ENCODE measurements at places on chromosomes 1 and 21. TPM values are rescaled to one million over a fixed set of nuclear protein-coding genes. Genes with fewer than 3 reads are reported as not detected.

GRCh38 chr1:1092894-1093609, 18.9 kb upstream of the RNF223 start:
- DNase-seq, result no peak

DNA sequence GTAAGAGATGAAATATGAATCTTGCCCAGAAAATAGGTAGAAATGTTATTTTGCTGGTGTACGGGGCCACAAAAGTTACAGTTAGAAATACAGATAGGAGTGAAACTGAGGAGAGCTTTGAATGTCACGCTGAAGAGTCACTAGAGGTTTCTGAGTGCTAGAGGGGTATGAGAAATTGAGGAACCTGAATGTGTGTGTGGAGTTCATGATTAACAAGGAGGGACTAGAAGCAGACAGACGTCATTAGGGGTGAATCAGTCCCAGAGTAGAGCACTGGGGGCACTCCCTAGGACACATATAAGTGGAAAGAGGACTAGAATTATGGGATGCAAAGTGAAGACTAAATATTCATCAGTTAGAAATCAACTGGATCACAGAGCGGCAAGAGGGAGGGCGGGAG, 188.9 kb upstream of the MAP1LC3C start:
- no peak for DNase-seq

The CAMTA1 gene
- total RNA-seq, result 63.9 TPM

The APOBEC4 gene
- total RNA-seq, result not detected

The CCDC190 gene
- total RNA-seq, result 0.40 TPM

GRCh38 chr1:246698466-246699094, 25.6 kb upstream of the SCCPDH start:
- no peak for DNase-seq

GRCh38 chr1:87950369-87950768, 621.7 kb downstream of the LMO4 start:
- DNase-seq, result peak; percentile 44

- DNase-seq, result peak; percentile 74
Observed at GRCh38 chr1:58857680-58858673, 74.1 kb upstream of the JUN start.

GRCh38 chr1:108534759-108535158, 25.1 kb upstream of the EEIG2 start:
- DNase-seq, result no peak

GRCh38 chr1:192702212-192702902, 66.4 kb downstream of the RGS13 start:
- DNase-seq, result no peak

The GNAT2 gene
- total RNA-seq, result not detected

DNA sequence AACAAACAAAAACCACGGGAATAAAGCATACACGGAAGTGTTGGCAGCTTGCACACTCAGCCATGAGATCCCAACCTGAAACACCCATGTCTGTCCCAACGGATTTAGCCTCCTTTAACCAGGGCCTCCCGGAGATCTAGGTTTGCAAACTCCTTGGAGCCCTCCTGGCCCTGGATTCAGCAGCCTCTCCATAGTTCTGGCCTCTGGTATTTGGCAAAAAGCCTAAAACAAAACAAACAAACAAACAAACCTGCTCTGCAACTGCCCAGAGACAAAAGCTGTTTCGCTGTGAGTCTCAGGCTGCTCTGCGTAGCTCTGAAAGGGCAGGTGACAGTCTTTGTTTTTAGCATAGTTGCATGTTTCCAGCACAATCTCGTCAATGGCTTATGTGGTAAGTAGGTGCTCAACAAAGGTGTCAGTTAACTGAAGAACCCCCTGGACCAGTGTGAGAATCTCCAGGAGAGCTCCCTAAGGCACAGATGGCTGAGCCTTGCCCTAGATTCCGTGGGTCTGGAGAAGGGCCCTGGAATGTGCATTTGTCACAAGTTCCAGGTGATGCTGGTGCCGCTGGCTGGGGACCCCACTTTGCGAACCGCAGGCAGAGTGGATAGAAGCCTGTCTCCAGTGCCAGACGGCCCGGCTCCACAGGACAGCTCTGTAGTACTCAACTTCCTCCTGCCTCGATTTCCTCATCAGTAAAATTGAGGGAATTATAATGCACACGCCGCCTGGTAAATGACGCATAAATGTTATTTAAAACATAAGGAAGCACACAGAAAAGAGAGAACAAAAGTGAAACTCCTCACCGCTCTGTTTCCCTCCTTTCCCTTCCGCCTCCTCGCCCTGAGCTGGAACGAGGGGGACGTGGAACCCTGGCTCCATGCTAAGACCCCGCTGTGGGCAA, 86.2 kb downstream of the RIPK4 start:
- DNase-seq, result no peak

- peak; percentile 79 for DNase-seq
Observed at GRCh38 chr21:44583089-44583799, 2.8 kb upstream of the KRTAP10-5 start.

- no peak for DNase-seq
Observed at GRCh38 chr1:19936061-19936750, 12.8 kb upstream of the PLA2G2E start.

- DNase-seq, result peak; percentile 79
Observed at GRCh38 chr1:223683586-223684487, 18.3 kb upstream of the CAPN8 start.

DNA sequence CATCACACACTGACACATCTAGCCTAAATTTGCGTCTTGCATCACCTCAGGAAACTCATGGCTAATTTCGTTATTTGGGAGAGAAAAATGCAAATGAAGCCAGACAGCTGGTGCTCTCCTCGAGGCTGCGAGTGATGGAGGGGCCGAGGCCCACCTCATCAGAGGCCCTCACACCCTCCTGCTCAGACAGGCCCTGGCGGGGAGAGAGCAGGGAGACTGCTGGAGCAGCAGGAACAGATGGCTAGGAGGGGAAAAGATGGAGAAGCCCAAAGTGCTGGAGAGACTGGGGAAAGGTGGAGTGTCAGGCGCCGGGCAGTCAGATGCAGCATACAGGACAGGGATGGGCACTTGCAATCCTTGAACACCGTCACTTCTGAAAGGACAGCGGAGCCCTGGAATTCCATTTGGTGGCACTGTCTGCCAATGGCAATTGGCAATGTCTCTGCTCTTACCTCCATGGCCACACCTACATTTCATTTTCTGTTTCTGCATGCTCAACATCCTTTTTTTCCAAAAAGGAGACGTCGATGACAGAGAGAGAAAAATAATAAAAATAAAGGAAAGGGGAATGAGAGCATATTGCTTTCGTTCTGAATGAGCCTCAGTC, 286.2 kb downstream of the SPATA17 start:
- DNase-seq, result no peak

DNA sequence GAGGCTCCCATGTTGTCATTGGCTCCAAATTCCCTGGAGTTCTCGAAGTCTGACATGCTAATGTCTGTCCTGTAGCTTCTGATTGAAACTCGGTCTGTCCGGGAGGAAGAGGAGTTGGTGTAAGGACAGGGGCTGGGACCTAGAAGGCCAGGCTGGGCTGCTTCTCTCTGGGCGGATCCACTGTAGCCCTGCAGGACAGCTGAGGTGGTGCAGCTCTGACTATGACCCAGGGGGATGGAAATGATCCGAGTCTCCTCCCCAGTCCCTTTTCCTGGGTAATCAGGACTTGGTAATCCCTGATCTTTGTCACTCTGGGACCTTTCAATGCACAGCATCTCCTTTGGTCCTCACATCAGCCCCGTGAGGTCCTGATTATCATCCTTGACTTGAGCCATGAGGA, 10.0 kb upstream of the FCMR start:
- no peak for DNase-seq

DNA sequence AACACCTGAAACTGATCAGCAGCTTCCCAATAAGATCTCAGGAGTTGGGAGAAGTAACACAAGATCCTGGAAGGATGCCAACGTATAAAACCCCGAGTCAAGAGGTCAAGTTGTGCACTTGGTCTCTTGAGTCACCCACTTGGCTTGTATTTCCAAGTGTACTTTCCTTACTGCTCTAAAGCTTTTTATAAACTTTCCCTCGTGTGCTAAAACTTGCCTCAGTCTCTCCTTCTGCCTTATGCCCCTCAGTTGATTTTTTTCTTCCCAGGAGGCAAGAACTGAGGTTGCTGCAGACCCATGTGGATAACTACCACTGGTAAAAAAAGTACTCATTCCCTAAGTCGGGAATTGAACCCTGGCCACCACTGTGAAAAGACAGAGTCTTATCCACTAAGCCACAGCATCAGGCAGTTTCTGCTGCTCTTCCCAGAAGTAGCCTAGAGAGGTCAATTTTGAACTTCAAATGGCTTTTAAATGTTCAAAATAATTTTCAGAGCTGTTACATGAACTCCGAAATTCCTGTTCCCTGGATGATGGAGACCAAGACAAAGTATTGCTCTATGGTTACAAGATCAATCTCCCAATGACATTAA, 28.9 kb downstream of the ITLN2 start:
- DNase-seq, result no peak

DNA sequence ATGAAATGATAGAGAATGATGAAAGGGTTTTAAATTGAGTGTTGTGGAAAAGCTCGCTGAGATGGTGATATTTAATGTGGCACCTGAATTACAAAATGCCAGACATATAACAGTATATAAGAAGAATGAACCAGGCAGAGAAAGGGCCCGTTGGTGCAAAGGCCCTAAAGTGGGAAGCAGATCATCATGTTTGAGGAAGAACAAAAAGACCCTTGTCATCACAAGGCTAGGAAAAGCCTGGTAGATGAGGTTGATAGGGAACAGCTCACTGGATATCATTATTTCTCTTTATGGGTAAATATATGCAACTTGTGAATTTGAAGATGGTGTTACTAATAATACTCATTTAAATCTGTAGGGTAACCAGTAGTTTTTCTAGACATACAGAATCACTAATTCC, 11.0 kb downstream of the RAP1A start:
- DNase-seq, result no peak

The DMRTA2 gene
- not detected for total RNA-seq

The FAM3B gene
- total RNA-seq, result 2.4 TPM

The C4BPA gene
- not detected for total RNA-seq

GRCh38 chr1:29271724-29272123, 35.4 kb downstream of the PTPRU start:
- peak; percentile 82 for DNase-seq

DNA sequence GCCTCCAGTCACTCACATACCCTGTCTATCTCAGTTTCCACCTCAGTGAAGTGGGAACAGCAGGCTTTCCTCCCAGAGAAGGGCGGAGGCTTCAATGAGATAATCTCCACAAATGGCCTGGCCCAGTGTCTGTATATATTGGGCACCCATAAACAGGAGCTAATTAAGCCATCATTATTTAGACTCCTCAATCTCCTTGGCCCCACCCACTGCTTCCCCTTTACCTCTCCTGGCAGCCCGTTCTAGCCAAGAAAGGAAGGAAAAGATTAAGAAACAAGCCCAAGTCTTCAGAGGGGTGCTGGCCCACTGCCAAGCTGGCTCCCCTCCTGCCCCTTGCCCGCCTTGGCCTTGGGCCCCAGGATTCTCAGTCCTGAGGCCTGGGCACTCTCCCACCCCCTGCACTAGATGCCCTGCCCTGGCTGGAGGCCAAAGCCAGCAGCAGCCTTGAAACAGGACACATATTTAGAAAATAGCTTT, 15.9 kb upstream of the EPB41 start:
- DNase-seq, result peak; percentile 41

The COQ8A gene
- total RNA-seq, result 33.2 TPM

GRCh38 chr1:15299806-15300205, 52.8 kb downstream of the FHAD1 start:
- no peak for DNase-seq

- no peak for DNase-seq
Observed at GRCh38 chr1:99266726-99267125, 2.4 kb downstream of the PLPPR4 start.

- DNase-seq, result no peak
Observed at GRCh38 chr1:59186656-59187055, 110.2 kb upstream of the FGGY start.

DNA sequence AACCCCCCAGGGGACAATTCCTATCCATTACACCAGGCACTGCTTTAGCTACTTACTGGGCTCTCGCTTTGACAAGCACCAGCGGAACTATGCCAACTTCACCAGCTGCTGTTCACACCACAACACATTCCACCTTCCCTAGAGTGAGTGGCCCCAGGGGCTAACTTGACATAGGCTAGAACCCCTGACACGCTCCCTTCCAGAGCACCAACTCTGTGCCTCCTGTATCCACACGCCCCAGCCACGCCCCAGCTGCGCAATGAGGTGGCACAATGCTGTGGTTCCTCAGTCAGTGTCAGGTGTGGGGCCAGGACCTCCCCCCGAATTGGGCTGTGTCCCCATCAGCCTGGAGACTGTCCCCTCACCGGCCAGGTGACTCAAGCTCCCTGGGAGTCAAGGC, 11.7 kb upstream of the FGR start:
- DNase-seq, result no peak

The MAN1C1 gene
- 36.1 TPM for total RNA-seq

- DNase-seq, result no peak
Observed at GRCh38 chr1:7536891-7537591, 234.1 kb upstream of the VAMP3 start.

The SRRM1 gene
- total RNA-seq, result 136 TPM

The MXRA8 gene
- 101 TPM for total RNA-seq

The CA14 gene
- not detected for total RNA-seq

DNA sequence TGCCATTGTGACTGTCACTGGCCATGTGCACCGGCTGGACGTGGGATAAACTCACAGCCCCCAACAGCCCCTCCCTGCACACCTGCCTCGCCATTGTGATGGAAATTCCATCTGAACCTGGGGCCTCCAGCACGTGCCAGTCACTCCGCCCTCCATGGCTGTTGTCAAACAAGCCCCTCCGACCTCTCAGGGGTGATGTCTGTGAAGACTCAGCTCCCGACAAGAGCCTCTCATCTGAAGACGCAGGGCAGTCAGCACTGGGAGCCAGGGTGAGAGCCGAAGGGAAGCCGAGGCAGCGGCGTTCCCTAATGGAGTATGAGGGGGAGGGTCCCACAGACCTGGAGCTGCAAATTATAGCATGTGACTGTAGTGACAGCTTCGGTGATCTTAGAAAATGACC, 1.4 kb upstream of the KRTAP10-2 start:
- no peak for DNase-seq

The COA7 gene
- 12.2 TPM for total RNA-seq

The SLC30A10 gene
- total RNA-seq, result not detected

The SYCP1 gene
- total RNA-seq, result not detected

- DNase-seq, result no peak
Observed at GRCh38 chr1:5720936-5721335, 271.3 kb downstream of the NPHP4 start.

Measured in thyroid gland (tissue), 4 donors.